ENCODE measurements at places on chromosomes 4 and X.

- DNase-seq: no peak
These were observed 80.9 kb upstream of the MSANTD1 start for GRCh38 chr4:3168029-3168428.

DNA sequence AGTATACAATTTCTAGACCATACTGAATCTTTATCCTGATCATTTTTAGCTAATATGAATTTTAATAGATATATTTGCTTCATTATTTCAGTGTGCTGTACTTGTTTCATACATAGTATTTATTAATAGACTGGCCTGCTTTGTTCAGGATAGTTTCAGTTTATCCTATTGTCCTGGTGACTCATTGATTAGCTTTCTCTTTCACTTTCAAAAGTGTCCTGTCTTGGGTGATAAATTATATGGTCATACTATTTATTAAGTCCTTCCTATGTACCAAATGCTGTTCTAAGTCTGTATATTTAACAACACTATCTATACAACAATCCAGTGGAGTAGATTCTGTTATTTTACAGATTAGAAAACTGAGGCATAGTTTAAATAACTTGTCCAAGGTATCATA is 153.8 kb upstream of the RAPGEF2 start:
- no peak for DNase-seq

GRCh38 chr4:25450491-25450901 is 73.4 kb downstream of the ANAPC4 start:
- no peak for DNase-seq

GRCh38 chr4:117084866-117085701 is at the start of gene TRAM1L1:
Gene TRAM1L1, minus strand, starts transcription at chr4:117085576. Its CDS starts 183 bp downstream, at chr4:117085393.
- DNase-seq: no peak

- no peak for DNase-seq
These were observed 3.8 kb downstream of the APLN start for GRCh38 chrX:129650821-129651510.

DNA sequence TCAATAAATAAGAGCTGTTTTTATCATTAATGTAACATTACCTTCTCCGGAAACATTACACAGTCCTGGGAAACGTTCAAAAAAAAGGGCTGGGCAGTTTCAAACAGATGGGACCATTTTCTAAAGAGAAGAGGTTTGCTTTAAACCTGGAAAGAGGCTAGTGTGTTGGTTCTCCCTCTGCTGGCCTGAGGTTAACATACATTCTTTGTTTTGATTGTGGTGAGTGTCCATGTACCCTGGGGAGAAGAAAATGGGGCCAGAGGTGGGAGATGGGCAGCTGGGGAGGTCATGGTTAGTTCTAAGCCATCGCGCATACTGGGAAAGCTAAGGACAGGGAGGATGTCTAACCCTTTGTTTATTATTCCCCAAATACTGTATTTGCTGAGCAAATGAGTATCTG is 194.7 kb downstream of the CPEB2 start:
- DNase-seq: no peak

DNA sequence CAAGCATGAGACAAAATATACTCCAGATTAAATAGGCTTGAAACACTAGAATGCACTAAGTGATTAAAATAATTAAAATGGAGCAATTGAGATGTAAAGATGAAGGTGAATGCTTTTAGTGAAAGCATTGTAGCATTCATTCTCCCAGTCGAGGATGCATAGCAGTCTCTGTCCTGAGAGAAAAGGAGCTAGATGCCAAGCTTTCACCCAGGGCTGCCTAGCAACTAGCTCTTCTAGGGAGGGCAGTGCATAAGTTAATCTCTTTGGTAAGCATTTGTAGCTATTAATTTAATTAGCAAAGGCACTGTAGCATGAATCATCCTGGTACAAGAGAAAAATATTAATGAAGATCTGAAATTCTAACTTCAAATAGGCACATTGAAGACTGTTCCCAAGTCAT is 1014.8 kb downstream of the C4orf33 start:
- DNase-seq: no peak

- no peak for DNase-seq
These were observed 50.8 kb downstream of the ANXA3 start for GRCh38 chr4:78602334-78602733.

- no peak for DNase-seq
These were observed 947 bp upstream of the RPL10 start for GRCh38 chrX:154396973-154397887.

DNA sequence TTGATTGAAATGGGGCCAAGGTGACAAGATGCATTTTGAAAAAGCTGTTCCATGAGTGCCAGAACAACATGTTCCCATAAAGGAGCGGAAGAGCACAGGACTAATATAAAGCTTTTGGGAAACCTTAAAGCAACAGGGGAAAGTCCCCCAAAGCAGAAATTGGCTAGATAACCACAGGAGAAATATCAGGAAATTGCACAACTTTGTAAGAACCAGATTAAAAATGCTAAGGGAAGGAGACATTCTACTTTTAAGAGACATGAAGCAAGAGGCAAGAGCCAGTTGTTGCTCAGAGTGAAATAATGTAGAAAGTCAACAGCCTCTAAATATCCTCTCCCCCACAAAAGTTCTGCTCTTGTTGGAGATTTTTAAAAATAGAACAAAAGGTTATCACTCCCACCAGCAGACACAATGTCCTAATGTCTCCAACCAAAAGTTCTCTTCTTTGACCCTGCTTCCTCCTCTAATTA is 85.2 kb upstream of the LNX1 start:
- peak; percentile 14 for DNase-seq

GRCh38 chrX:2262668-2263055 is 238.1 kb downstream of the DHRSX start:
- no peak for DNase-seq

DNA sequence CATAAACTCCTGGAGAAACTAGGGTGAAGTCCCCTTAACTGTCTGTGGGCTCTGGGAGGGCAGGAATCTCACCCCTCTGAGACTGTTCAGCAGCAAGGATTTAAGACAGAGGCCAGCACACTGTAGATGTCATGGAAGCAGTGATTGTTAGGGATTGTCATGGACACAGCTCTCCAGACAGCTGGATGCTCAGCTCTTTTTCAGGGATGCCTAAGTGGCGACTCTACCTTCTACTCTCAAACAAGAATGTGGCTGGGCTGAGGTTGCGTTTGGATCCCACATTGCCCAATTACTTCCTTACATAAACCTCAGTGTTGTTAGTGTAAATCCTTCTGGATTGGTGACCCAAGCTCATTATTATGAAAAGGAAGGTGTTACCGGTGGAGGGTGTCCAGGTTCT is 291.9 kb upstream of the VCX3A start:
- DNase-seq: no peak

- DNase-seq: peak; percentile 28
These were observed 132.3 kb downstream of the ZNF330 start for GRCh38 chr4:141352909-141353525.

- DNase-seq: no peak
These were observed 37.0 kb upstream of the OTUD4 start for GRCh38 chr4:145217349-145217748.

DNA sequence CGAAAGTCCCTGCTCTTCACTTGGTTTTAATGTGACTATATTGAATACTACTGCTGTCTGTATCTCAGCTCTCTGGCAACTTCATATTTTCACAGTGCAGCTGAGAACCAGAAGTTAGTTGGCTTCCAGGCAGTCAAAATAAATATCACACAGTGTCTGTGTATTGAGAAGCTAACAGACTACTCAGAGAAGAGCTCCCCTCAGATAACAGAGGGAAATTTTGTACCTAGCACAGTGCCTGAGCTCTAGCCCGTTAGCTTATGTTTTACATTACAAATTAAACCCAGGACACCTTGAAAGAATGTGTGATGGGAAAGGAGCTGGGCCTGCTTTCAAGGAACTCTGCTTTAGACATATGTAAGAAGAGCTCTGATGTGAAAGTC is 22.7 kb downstream of the JADE1 start:
- DNase-seq: no peak

Measured in SIG-M5 (cell line).